ENCODE measurements at places on chromosomes 7 and 10.

DNA sequence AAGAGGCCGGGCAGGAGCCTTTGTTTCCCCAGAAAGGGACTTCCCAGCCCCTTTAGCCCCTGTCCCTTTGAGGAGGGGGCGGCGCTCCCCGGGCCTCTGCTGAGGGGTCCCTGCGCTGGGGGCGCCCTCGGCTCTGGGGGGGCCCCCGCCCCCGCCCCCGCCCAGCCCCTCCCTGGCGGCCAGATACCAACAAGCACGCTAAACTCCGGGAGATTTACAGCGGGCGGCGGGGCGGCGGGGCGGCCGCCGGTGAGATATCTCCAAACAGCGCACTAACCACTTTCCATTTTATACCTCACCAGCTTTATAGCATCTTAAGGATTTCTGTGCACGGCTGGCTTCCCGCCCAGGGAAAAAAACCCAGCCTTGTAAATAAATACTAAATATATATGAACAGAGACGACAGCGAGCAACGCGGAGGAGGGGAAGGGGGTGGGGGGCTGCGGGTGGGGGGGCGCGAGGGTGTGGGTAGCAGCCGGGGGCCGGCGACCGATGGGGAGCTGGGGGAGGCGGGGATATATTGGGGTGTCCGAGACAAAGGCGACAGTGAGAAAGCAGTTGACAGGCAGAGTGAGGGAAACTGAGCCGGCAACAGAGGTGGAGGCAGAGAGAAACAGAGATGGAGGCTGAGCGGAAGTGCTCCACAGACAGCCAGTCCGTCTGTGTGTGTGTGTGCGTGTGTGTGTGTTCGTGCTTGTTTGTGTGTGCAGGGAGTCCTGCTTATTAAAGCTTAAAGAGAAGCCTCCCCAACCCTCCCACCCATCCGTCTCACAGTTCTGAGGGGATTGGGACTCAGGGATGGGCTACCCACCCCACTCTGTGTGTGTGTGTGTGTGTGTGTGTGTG is 85.8 kb downstream of the HIF1AN start:
- peak; percentile 5 for DNase-seq

DNA sequence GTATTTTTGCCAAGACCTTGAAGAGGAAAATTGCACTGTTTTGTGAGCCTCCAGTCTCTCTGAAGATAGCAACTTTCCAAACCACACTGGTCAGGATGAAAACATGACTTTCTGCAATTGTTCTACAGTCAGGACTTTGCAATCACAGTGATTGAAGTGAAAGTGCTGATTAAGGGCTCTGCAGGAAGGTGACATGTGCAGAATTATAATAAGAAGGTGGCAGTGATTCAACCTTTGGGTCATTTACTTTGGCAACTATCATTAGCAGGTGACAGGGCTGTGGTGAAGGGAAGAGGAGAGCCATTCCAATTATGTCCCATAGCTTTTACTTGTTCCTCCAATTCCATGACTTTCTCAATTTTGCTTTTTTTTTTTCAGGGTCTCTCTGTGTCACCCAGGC is 350.0 kb upstream of the FZD8 start:
- no peak for DNase-seq

DNA sequence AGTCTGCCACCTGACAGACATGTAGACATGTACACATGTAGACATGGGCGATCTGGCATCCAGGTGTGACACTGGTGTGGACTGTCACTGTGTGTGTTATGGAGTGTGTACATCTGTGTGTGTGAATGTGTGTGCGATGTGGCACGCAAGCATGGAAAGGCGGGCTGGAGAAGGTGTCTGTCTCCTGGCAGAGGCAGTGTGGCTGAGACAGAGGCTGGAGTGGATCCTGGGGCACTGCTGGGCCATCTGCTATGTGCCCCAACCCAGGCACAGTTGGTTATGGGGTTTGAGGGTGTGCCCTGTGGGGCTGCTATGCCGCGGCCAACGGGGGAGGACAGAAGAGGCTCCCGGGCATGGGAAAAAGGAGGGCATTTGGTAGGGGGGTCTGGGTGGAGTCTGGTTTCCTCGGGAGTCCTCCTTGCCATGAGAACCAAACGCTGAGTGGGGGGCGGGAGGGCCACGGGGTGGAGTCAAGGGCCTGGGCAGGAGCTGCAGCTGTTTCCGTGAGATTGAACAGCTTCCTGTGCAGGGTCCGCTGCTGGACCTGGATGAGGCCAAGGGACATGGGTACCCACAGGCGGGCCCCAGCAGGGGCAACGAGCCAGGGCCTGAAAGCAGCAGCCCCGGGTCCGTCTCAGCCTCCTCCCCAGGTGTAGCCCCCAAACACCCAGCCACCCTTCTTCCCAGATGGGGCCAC is 1.3 kb downstream of the ELN start:
- DNase-seq = no peak

GRCh38 chr7:79553811-79554555 is 100.5 kb upstream of the MAGI2 start:
- DNase-seq = peak; percentile 46

DNA sequence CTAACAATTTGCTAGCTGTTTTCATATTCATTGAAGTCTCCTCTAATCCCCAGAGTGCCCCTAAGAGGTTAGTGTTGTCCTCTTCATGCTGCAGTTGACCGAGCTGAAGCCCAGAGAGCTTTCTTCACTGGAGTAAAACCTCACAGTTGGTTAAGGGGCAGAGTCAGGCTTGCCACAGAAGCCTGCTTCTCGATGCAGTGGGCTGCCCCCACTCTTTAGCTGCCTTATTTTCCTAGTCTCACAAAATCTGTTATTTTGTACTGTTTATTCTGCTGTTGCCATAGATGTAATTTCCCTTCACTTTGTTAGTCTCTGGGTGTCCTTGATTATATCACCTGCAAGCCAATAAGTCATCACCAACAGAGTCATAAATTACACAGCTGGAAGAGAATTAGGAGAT is 56.3 kb upstream of the ZPBP start:
- no peak for DNase-seq

DNA sequence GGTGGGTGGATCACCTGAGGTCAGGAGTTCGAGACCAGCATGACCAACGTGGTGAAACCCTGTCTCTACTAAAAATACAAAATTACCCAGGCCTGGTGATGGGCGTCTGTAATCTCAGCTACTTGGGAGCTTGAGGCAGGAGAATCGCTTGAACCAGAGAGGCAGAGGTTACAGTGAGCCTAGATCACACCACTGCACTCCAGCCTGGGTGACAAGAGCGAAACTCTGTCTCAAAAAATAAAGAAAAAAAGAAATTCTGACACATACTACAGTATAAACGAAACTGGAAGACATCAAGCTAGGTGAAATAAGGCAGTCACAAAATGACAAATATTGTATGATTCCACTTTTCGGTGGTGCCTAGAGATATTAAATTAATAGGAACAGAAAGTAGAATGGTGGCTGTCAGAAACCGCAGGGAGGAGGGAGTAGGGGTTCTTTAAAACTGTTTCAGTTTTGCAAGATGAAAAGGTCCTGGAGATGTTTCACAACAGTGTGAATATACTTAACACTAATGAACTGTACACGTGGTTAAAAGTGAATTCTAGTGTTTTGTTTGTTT is 23.2 kb downstream of the PILRA start:
- DNase-seq = no peak

DNA sequence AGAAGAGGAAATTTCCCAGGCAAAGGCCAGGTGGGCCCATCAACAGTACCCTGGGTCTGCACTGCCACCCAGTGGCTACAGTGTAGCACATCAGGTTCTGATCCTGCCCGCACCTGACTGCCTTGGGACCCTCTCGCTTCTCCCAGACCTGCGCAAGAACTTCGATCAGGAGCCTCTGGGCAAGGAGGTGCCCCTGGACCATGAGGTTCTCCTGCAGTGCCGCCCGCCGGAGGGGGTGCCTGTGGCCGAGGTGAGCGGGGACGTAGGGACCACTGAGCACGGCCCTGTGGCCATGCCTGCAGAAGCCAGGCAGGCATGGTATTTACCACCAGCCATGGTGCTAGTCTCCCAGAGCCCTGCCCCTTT is 33.9 kb upstream of the SLC29A3 start:
- DNase-seq = peak; percentile 28

GRCh38 chr7:85178531-85179298 is 8.1 kb downstream of the SEMA3D start:
- DNase-seq = no peak

GRCh38 chr7:112140600-112140999 is 65.6 kb downstream of the DOCK4 start:
- no peak for DNase-seq

- no peak for DNase-seq
These were observed 156.5 kb upstream of the CHST15 start for GRCh38 chr10:124249812-124250432.

DNA sequence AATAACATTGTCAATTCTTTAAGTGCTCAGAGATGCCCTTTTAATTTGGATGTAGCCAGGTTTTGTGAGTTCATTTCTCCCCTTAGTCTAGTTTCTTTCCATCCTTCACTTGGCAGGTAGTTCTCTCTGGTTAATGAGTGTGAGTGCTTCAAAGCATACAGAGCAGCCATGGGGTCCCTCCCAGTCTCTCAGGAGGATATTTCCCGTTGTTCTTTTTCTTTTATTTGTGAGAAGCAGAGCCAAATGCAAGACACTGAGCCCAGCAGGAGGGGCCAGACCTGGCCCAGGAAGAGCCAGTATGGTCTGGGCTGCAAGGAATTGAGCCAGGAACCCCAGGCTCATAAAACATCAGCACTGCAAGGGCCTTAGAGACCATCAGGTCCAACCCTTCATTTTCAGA is 52.4 kb downstream of the PLCE1 start:
- no peak for DNase-seq

DNA sequence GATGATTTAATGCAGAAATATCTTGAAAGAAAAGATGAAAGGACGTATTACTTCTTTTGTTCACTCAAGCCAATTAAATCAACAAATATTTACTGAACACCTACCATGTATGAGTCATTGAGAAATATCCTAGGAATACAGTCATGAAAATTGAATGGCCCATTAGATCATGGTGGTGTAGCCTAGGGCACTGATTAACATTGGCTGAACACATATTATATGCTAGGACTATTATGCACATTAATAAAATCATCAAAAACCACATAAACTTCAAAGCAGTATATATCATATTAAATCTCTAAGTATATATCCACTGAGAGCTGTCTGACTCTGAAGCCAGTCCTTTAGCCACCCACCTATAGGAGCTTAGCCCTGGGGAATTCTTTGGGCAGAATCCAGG is 41.8 kb downstream of the FAM204A start:
- no peak for DNase-seq

GRCh38 chr7:133140994-133141595 is 59.2 kb upstream of the CHCHD3 start:
- no peak for DNase-seq

DNA sequence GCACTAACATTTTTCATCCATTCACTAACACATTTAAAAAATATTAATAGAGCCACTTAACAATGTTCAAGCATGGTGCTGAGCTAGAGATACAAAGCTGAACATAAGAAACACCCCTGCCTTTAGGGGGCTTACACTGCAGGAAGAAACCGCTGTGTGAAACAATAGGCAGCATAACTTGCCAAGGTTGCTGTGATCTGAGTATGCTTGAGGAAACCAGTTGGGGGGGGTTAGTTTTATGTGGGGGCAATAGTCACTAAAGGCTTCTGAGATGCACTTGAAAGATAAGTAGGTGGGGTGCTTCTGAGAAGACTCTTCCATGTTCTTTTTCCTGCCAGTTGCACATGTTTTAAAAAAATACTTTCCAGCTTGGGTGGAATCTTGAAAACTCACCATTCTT is 2.8 kb downstream of the RBM17 start:
- no peak for DNase-seq

- no peak for DNase-seq
These were observed 8.8 kb downstream of the PARP12 start for GRCh38 chr7:140053812-140054539.

GRCh38 chr10:100654782-100655325 is 90.5 kb upstream of the PAX2 start:
- DNase-seq = no peak

DNA sequence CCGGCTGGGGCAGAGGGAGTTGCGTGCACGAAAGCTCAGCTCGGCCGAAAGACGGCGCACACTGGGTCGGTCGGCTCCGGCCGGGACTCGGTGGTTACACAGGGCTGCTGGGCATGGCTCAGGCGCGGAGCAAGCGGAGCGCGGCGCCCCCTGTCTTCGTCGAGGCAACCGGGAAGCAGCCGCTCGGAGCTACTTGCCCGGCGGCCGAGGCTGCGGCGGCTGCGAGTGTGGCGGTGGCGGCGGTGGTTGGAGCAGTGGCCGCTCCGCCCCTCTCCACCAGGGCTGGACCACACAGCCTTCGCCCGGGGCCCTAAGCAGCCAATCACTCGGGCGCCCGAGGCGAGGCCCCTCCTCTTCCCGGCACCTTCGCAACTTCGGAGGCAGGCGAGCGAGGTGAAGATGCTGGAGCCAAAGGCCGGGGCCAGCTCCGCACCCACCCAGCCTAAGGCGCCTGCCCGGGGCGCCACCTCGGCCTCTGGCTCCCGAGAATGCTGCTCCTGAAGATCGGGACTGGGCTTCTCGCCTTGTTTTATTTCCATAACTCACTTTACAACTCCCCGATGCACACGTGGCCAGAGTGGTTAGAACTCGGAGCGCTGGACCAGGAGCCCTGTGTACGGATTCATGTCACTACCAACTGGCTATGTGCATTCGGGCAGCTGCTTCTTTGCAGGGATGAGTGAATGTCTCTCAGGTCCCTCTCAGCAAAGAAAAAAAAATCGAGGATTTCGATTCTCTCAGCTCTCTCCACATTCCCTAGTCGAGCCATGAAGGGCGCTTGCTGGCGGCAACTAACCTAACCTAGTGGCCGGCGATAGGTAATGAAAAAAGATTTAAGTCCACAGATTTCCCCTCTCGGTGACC is at the start of gene TLL2:
Gene TLL2, minus strand, starts transcription at position 229 of the 864 bp plus-strand sequence. CDS start 241 bp downstream, outside the sequence.
- peak; percentile 87 for DNase-seq

DNA sequence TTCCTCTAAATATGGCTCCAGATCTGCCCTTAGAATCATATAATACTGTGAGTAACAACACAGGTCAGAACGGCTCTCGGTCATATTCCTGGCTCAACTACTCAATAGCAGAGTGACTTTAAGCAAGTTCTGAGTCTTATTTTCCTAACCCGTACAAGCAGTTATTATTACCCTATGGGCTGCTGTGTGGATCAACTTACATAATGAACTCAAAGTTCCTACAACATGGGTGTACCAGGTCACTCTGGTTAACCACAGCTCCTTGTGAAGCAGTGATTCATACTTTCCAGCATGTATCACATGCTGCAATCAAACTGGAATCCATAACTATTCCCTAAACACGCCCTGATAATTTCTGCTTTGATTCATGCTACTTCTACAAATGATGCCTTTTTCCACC is 107.3 kb downstream of the LRRN3 start:
- peak; percentile 99 for DNase-seq

- DNase-seq = peak; percentile 27
These were observed 299.9 kb upstream of the LRRTM3 start for GRCh38 chr10:66625709-66626590.

- DNase-seq = no peak
These were observed 55.8 kb upstream of the LANCL2 start for GRCh38 chr7:55309040-55309991.
